ENCODE measurements at places on chromosomes 3 and 15.

DNA sequence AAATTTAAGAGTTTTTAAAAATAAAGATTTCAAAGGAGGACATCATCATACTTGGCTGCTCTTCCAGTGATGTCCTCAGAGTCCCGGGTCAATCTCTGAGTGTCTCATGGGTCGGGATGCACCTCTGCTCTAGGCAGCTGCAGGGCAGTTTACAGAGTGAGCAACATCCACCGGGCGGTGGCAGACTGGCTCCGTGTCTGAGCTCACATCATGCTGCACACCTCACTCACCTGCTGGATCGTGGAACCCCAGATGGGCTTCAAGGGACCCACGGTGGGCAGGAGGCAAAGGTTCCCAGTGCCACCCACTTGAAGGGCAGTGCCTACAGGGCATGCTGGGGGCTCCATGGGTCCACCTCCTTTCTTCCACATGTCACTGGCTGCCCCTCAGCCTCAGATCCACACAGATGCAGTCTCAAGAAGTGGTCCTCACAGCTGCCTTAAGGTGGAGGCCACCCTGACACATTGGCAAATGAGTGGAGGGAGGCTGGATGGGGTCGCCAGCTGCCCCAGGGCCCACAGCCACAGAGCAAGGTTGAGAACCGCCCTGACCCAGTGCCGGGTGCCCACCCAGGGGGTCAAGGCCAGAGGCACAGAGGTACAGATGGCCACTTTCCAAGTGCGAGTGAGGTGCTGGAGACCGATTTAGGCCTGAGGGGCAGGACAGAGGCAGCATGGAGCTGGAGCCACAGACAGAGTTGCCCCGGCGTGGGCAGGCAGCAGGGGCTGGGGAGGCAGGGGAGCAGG is 25.2 kb downstream of the CYFIP1 start:
- no peak for DNase-seq

DNA sequence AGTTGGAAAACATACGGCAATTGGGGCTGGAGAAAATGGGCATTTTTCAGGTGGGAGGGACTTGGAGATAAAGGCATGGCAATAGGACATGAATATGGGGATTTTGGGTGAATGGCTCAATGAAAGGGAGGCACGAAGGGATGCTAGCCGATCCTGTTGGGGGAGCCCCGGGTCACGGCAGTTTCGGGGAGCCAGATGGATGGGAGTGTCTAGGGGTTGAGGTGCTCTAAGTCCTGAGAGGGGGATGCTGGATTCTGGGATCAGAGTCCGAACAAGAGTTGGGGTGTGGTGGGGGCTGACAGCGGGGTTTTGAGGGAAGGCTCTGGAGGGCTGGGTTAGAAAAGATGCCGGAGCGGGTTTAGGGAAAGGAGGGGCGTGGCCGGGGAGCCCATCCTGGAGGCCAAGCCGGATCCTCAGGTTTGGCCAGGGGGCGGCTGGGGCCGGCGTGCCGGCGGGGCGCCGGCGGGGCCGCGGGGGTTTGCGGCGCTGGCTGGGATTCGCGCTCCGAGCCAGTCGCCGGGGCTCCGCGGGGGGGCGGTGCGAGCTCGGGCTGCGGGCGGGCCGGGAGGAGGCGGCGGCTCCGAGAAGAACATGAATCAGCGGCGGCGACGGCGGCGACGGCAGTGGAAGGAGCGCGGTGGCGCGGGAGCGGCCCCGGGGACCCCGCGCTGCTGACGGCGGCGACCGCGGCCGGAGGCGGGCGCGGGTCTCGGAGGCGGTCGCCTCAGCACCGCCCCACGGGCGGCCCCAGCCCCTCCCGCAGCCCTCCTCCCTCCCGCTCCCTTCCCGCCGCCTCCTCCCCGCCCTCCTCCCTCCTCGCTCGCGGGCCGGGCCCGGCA is at the start of gene TYRO3:
TYRO3 (plus strand) TSS at position 813 of the 839 bp plus-strand sequence. CDS start 46 bp downstream, outside the sequence.
- DNase-seq = no peak

DNA sequence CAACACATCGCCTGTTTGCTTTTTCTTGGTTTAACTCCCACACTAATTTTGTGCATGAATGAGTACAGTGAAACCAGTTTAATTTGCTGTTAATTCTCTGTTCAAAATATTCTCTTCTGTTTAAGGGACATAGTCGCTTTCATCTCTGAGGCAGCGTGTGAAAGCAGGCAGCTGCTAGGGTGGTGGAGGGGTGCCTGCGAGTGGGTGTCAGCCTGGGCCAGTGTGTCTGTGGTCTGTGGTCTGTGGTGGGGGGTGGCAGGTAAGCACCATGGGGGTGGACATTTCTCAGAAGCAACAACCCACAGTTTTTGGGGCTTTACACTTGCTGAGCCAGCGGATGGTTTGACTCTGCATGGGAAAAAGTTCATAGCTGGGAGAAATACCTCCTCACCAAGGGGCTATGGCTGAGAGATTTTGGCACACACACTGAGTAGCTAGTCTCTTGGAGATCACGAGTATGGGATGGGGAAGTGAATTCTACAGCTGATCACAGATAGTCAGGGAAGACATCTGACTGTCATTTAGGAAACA is 109.2 kb downstream of the EPHB1 start:
- peak; percentile 51 for DNase-seq

- no peak for DNase-seq
Measured at GRCh38 chr3:195164573-195165264, 106.2 kb downstream of the XXYLT1 start.

- DNase-seq = no peak
Measured at GRCh38 chr3:171176244-171176933, 149.9 kb upstream of the SLC2A2 start.

- no peak for DNase-seq
Measured at GRCh38 chr3:171533702-171534101, 73.5 kb upstream of the TNIK start.

DNA sequence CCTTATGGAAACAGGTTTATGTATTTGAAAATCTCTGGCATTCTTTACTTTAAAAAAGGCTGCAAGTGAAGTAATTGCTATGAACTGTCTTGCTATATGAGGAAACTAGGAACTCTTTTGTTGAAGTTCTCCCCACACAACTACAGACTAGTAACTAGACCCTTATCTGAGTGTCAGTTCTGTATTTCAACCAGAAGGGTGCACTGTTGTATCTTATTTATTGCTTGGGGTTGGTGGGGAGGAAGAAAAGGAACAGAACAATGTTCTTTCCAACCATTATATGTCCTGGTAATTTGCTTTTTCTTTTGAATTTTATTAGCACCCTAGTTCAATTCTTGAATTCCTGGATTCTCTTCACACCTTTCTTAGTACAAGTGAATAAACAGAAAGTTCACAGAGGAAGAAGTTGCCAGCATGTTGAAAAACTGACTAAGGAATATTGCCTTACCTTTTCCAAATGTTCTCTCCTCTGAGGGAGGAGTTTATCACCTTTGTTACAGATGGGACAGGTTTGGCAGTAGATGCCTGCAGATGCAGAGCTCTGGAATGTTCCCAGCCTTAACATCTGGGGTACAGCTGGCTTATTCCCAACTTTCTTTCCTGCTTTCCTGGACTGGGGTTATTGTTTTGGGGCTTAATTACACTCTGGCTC is 162.4 kb upstream of the CFAP20DC start:
- peak; percentile 31 for DNase-seq

GRCh38 chr3:53577506-53577905 is 83.1 kb downstream of the CACNA1D start:
- DNase-seq = no peak

DNA sequence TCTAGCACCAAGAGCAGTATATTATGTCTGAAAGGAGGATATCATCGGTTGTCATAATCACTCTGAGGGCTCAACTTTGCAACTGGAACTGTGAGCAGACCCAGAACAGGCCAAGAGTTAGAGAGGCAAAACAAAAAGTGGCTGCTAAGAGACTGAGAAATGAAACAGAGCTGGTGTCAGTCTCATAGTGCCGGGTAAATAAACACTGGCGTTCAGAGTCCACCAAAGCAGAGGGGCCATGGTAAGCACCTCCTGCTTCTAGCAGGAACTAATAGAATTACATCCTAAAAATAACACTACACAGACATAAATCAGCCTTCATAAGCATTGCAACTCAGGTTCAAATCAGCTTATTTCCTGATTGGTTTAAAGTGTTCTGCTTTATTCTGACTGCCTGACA is 10.3 kb upstream of the IL12A start:
- no peak for DNase-seq

- DNase-seq = peak; percentile 25
Measured at GRCh38 chr3:159627634-159628033, 361.0 kb upstream of the IL12A start.

DNA sequence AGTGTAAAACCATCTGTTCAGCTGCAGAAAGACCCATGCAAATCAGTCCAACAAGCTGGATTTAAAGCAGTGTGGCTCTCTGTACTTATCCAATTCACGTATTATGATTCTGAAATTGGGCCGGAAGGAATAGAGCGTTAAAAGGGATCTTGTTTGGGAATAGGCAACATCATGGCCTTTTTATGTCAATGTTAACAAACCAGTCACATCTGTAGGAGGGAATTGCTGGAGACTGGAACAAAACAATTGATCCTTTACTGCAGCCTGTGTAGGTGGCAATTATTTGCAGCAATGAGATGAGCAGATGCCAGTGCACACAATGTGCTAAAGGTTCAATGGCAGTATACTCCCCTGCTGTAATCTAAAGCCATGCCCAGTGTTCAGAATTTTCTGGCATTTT is 887.4 kb upstream of the ROBO1 start:
- no peak for DNase-seq

DNA sequence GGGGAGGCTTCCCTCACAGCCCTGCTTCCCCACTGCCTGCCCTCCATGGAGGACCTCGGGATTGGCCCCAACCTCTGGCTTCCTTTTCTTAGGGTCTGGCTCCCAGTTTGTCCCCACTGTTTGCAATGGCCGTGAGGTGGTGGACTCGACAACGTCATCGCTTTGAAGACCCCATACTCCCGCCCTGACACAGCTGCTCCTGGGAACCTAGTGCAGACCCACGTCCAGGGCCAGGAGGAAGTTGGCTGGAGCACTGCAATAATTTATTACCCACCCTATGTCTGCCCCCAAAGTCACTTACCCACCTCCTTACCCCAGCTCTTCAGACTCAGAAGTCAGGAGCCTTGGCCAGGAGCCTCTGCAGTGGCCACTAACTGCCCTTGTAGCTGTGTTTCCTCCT is 11.1 kb downstream of the GRM2 start:
- DNase-seq = no peak

GRCh38 chr3:119295816-119296726 is 1.9 kb downstream of the ARHGAP31 start:
- peak; percentile 43 for DNase-seq

DNA sequence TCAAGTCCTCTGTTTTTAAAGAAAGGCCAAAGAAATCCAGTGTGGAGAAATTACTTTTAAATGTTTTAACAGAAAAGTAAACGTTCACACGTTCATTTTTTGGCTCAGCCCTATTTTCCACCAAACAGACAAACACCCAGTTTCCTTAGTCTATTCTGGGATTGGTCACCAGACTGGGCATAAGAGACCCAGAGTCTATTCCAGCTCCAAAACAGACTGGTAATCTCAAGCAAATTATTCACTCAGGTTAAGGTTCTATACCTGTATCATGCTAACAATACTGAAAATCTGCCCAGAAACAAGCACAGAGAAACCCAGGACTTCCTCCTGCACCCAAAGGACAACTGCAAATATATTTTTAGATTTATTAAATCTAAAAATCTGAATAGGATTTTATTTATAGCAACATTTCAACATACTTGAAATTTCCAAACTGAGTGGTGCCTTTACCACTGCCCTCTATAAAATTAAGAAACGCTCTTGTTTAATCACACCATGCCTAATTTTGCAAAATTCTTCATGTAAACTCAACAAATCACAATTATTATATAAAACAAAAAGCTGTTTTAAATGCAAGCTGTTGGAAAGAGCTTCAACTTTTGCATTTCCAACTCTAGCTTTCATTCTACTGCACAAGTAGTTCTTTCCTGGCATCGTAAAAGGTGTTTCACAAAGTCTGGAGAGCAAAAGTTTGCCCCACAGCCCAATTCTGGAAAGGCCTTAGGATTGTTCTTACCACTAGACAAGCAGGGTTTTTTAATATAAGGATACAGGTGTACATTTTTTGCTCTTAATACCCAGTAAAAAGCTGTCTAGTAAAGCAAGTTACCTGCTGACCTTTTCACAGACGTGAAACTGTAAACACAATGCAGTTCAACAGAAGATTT is 18.7 kb downstream of the ZNF148 start:
- DNase-seq = no peak

DNA sequence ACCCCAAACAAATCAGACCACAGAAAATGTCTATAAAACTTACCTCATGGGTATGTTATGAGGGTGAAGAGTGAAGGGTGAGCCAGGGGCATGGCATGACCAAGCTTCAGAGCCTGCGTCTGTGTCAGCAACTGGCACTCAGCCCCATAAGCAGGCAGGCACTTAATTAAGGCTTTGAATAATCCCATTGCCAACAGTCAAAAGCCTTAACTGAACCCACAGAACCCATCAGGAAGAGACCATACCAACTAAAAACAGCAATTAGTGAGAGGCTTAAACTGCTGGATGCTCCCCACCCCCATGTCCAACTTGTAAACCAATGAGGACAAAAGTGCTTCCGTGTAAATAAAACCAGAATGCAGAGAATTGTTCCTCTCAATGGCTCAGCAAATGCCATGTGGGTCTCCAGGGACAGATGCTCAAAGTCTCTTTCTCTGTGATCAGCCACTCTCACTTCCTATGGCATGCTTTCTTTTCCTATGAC is 126.0 kb downstream of the MYLK start:
- DNase-seq = peak; percentile 99

- no peak for DNase-seq
Measured at GRCh38 chr3:17726313-17726712, 16.1 kb downstream of the TBC1D5 start.

GRCh38 chr3:126781406-126781805 is 77.4 kb downstream of the CHCHD6 start:
- no peak for DNase-seq

DNA sequence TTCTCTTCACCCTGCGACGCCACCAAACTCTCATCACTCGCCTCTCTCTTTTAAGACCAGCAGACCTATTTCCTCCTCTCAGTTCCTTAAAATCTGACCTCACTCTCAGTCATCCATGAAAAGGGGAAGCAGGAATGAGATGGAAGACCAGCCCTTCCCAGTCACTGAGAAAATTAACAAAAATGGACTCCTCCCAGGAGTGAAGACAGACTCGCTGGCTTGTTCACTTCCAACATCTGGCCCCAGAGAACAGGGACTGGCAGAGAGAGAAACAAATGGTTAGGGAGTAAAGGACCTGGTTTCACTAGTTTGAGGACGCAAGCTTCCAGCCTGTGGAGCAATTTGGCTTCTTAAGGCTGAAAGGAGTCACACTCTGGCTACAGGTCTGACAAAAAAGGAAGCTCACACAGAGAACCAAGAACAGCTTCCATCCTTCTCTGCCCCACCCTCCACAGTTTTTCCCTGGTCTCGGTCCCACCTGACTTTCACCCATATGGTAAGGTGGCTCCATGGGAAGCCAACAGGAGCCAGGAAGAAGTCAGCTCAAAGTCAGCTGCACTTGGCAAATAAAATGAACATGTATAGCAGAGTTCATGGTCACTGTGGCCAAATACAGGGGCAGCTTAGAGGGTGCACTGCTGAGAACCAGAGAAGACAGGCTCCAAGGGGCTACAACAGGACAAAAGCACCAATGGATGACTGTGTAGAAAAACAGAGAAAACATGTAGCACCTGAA is 57.2 kb downstream of the ITGB5 start:
- no peak for DNase-seq

- DNase-seq = no peak
Measured at GRCh38 chr3:177905173-177906125, 630.8 kb upstream of the KCNMB2 start.

- peak; percentile 1 for DNase-seq
Measured at GRCh38 chr15:84598993-84599392, 1.8 kb upstream of the ZSCAN2 start.

Data from DMS79 treated with DMSO at 0.1 percent for 48 hours (cell line).